Thyroid gland (tissue), 4 donors: ENCODE measurements at places on chromosomes 6 and 20.

DNA sequence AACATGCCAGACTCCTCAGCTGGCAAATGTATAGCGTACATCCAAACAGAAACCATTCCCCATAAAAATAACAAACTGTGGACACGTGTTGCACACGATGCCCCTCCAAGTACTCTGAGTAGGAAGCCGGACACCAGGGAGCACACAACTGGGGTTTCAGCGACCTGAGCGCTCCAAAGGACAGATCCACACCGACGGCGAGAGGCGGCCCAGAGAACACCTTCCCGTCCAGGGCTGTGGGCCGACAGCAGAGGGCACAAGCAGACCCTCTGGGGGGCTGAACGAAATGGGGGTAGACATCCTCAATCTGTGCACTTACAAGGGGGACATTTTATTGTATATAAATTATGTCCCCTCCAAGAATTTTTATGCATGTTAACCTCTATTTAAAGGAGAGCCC, 24.7 kb downstream of the TAF4 start:
- DNase-seq, result no peak

GRCh38 chr6:1729133-1729749, 119.5 kb downstream of the FOXC1 start:
- no peak for DNase-seq

GRCh38 chr6:82245376-82245775, 2.2 kb downstream of the IBTK start:
- DNase-seq, result no peak

- DNase-seq, result no peak
These were observed 136.2 kb downstream of the HIVEP1 start for GRCh38 chr6:12148317-12148801.

DNA sequence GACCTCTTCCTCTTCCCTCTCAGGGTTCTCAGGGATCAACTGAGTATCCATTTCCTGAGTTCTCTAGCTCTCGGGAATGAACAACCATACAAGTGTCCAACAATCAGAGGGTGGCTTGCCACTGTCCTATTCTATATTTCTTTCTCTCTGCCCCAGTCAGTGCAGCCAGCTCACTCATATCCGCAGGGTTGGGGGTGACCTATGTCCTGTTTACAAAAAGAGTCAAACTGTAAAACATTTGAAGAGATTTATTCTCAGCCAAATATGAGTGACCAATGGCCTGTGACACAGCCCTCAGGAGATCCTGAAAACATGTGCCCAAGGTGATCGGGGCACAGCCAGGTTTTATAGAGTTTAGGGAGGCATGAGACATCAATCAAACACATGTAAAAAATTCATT, 10.8 kb upstream of the BTN3A2 start:
- no peak for DNase-seq

- DNase-seq, result no peak
These were observed 81.8 kb upstream of the ARMC2 start for GRCh38 chr6:108766419-108766818.

DNA sequence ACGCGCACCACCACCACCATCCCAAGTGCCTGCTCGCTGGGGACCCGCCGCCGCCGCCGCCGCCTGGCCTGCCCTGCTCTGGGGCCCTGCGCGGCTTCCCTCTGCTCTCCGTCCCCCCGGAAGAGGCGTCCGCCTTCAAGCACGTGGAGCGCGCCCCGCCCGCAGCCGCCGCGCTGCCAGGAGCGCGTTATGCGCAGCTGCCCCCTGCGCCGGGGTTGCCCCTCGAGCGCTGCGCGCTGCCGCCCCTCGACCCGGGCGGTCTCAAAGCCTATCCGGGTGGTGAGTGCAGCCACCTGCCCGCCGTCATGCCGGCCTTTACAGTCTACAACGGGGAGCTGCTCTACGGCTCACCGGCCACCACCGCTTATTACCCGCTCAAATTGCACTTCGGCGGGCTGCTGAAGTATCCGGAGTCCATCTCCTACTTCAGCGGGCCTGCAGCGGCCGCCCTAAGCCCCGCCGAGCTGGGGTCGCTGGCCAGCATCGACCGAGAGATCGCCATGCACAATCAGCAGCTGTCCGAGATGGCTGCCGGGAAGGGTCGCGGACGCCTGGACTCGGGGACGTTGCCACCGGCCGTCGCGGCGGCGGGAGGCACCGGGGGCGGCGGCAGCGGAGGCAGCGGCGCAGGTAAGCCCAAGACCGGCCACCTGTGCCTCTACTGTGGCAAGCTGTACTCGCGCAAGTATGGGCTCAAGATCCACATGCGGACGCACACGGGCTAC, 7.2 kb downstream of the PRDM13 start:
- DNase-seq, result no peak

DNA sequence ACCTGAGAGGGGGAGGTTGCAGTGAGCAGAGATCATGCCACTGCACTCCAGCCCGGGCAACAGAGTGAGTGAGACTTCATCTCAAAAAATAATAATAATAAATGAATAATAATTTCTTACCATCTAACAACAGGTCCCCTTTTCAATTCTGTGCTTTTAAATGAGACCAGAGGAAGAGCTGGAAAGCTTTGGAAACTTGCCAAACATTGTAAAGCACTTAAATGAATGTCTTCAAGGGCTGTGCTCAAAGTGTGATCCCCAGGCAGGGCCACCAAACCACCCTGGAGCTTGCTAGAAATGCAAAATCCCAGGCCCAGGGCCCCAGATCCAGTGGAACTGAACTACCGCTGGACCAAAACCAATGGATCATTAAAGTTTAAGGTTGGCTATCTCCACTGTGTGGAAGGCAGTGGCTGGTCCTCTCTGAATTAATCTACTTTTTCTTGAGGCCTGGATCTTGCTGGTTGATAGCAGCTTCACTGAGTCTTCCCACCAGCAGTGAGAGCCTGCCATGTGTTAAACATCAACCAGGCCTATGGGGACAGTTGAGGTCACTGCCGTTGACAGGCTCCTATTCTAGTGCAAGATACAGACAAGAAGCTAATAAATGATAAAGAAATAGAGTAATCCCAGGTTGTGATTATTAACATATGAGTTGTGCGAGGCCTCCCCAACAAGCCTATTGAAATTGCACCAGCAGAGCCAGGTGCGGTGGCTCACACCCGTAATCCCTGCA, 23.7 kb upstream of the TFAP2C start:
- DNase-seq, result no peak

- DNase-seq, result peak; percentile 9
These were observed 168.0 kb downstream of the HDGFL1 start for GRCh38 chr6:22737331-22737730.

DNA sequence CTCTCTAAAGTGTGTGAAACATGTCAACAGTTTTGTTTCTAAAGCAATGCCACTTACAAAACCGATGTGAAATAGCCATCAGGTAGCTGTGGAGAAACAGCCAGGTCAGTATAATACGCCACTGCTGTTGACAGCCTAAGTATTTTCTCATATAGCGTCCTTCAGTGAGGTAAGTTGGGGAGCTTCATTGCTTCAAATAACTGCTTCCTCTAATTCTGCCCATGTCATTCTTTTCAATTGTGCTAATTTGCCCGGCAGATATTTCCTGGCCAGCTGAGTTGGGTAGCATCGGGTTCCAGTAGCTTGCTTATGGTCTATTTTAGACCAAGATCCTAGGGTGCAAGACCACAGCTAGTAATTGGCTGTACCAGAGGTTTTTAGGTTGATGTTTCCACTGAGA, 2.1 kb upstream of the ARMC2 start:
- no peak for DNase-seq

DNA sequence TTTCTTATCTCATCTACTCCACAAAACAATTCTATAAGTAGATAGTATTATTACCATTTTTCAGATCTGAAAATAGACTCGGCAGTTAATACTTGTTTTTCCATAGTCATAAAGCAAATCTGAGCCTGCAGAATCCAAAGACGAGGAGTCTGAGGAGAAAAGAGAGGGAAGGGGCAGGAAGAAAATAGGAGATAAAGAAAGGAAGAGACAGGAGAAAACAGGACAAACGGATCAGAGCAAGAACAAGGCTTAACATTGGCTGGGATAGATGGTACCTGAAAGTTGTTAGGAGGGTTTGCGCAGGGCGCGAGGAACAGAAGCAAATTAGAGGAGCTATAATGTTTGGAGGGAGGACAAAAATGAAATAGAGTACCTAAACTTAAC, 639 bp upstream of the PPIL1 start:
- no peak for DNase-seq

- peak; percentile 0 for DNase-seq
These were observed 334.3 kb downstream of the ZFAND3 start for GRCh38 chr6:38153798-38154345.

DNA sequence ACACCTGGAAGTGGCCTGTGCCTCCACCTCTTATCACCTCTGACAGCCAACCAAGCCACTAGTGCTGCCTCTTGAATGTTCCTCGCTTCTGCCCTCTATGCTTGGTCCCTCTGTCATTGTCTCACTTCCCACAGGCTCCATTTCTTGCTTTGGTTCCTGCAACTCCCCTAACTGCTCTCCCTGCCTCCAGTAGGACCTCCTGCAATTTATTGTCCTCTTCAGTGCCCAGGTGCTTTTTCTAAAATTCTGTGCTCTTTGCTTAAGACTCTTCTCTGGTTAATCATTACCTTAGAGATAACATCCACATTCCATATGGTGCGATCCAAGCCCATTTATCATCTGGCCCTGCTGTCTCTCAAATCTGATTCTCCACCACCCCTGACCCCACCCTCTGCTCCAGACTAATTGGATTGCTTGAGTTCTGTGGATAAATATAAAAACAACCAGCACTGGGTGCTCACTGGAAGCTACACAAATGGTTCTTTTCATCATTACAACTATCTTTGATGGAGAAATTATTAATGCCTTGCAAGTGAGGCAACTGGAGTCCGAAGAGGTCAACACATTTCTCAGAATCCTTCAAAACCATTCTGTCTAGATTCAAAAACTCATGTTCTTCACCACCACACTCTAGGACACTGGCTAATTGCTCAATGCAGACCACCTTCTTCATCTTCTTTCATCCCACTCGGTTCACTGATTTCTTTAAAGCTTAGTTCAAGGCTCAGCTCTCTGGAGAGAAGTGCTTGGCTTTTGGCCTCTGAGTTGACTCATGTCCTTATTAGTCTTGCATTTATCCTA, 47.2 kb downstream of the FOXA2 start:
- no peak for DNase-seq

DNA sequence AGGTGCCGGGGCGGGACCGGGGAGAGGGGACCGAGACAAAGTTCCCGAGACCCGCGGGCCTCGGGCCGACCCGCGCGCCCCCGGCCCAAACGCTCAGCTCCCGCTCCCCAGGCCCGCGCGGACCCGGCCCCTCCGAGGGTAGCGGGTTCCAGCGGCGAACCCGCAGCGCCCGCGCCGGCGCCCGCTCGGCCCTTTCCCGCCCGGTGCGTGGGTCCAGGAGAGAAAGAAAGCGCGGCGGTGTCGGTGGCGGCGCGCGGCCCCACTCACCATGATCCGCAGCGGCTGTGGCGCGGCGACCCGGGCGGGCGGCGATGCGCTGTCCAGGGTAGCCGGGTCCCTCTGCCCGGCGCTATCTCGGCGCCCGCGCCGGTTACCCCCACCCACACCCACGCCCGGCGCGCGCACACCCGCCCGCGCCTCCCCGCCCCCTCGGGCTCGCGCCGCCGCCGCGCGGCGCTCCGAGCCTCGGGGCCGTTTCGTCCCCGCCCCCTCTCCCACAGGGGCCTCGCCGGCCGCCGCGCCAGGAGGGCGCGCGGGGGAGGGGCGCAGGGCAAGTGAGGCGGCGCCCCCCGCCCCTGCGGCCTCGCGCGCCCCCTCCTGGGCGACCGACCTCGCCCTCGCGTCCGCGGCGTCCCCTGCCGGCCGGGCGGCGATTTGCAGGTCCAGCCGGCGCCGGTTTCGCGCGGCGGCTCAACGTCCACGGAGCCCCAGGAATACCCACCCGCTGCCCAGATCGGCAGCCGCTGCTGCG, at the start of gene ELOVL2:
Gene ELOVL2 (minus strand): TSS at position 345 of the 751 bp plus-strand sequence. CDS start 75 bp downstream, at position 270.
- peak; percentile 20 for DNase-seq
